NCI-H446 (cell line): ENCODE measurements at places on chromosomes 1 and 21.
A peak's percentile ranks its signal among the peaks of the same experiment; 100 is the strongest.

GRCh38 chr1:58902830-58903513 lies 119.1 kb upstream of the JUN start:
- DNase-seq = no peak

DNA sequence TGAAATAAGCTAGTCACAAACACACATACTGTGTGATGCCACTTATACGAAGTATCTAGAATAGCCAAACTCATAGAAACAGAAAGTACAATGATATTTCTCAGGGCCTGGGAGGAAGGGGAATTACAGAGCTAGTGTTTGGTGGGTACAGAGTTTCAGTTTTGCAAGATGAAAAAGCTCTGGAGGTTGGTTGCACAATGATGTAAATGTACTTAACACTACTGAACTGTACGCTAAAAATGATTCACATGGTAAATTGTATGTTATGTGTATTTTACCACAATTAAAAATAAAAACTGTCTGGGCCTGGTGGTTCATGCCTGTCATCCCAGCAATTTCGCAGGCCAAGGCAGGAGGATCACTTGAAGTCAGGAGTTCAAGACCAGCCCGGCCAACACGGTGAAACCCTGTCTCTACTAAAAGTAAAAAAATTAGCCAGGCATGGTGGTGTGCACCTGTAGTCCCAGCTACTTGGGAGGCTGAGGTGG lies 15.3 kb upstream of the FHAD1 start:
- DNase-seq = no peak

DNA sequence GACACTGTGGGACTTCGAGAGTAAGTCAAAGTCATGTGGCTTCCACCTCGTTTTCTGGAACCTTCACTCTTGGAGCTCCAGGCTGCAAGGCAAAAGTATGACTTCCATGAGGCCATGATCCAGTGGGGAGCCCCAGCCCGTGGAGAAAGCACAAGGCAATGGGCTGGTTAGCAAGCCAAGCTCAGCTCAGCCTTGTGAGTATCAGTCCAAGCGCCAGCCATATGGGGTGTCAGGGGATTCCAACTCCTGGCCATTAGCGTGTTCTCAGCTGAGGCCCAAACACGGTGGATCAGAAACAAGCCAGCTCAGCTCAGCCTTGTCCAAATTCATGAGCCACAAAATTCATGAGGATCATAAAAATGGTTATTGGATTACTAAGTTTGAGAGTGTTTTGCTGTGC lies 261.0 kb downstream of the RHOU start:
- peak; percentile 58 for DNase-seq

DNA sequence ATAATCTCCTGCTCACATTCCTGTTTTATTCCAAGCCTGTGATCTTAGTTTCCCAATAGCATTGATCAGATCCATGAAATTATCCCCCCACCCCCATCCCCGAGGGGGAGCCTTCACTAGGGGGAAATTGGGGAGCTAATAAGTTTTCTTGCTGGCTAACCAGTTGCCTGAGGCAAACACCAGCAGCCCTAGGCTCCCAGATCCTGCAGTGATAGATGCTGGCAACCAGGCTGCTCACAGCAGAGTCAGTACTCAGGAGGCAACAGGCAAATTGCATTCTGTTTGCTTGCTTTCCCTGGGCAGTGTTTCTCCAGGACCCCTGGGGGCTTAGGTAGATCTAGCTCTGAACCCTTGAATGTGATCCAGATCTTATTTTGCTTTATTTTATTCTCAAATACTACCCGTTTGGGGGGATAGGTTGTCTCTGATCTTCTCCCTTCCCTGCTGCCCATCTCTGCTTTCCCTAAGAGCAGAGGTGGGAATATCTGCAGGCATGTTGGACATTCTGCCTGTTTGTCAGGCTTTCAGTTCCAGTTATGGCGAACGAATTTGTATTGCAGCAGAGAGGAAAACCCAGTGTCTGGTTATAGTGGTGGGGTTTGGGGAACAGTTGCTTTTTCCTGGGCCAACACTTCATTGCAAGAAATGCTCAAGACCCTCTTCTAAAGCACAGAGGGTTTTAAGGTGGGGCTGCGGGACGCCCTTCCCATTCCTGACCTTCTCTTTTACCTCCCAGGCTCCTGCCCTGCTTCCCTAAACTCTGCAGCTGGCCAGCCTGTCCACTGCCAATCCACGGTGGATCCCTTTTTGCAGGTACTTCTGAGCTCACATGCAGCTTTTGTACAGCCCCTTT lies 289.8 kb upstream of the PLXNA2 start:
- peak; percentile 29 for DNase-seq

DNA sequence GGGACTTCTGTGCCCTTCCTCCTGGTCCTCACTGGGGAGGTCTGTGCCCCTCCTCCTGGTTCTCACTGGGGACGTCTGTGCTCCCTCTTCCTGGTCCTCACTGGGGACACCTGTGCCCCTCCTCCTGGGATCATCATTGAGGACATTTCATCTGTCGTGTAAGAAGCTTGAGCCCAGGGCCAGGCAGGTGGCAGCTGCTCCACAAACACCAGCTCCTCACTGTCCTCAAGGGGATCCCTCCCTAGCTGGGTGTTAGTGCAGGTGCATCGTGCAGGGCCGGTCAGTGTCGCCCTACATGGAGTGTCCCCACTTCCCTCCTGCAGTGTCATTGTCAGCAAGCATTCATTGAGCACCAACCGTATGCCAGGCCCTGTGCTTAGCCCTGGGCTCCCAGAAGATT lies 312.7 kb downstream of the PTPRU start:
- DNase-seq = no peak

GRCh38 chr1:165645654-165646366 lies 14.8 kb downstream of the MGST3 start:
- no peak for DNase-seq

- no peak for DNase-seq
Observed at GRCh38 chr1:187013582-187014200, 184.9 kb downstream of the PLA2G4A start.

- no peak for DNase-seq
Observed at GRCh38 chr1:37031429-37031828, 2.9 kb downstream of the GRIK3 start.

DNA sequence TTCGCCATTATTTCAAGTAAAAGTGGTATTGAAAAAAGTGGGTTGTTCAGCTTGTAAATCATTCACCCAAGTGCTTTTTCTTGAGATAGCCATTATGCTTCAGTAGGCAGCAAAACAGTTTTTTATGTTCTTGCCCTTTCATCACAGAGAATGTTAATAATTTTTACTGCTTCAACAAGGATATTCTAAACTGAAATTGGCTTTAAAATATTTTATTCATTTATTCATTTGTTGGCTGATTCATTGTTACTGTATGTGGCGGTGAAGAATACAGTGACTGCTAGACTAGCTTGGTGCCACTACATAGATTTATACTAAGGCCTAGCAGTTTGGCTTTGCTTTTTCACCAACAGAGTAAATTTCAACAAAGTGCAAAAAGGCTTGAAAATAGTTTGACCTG lies 121.5 kb downstream of the OLFML2B start:
- DNase-seq = no peak

- no peak for DNase-seq
Observed at GRCh38 chr21:40905251-40905650, 58.3 kb upstream of the DSCAM start.

- no peak for DNase-seq
Observed at GRCh38 chr1:26154750-26155149, 4.1 kb upstream of the FAM110D start.

GRCh38 chr1:6261615-6261995 lies 707 bp upstream of the GPR153 start:
- DNase-seq = no peak

DNA sequence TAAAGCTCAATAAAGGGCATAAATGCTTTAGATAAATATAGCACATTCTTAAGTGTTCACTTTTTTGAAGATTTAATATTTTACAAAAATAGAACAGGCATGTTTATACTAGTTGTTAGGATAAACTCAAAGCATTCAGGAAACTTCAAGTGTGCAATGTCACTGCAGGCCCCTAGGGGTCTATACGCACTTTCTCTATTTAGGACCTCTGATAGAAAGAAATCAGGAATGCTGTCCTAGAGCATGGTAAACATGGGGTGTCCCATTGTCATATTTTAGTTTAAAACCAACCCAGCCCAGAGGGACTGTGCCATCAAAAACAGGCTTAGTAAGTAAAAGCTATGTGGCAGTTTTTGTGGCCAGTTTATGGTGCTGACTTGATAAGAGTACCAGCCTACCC lies 102.2 kb downstream of the BARHL2 start:
- no peak for DNase-seq

GRCh38 chr21:15654171-15654570 lies 75.6 kb upstream of the USP25 start:
- DNase-seq = no peak

DNA sequence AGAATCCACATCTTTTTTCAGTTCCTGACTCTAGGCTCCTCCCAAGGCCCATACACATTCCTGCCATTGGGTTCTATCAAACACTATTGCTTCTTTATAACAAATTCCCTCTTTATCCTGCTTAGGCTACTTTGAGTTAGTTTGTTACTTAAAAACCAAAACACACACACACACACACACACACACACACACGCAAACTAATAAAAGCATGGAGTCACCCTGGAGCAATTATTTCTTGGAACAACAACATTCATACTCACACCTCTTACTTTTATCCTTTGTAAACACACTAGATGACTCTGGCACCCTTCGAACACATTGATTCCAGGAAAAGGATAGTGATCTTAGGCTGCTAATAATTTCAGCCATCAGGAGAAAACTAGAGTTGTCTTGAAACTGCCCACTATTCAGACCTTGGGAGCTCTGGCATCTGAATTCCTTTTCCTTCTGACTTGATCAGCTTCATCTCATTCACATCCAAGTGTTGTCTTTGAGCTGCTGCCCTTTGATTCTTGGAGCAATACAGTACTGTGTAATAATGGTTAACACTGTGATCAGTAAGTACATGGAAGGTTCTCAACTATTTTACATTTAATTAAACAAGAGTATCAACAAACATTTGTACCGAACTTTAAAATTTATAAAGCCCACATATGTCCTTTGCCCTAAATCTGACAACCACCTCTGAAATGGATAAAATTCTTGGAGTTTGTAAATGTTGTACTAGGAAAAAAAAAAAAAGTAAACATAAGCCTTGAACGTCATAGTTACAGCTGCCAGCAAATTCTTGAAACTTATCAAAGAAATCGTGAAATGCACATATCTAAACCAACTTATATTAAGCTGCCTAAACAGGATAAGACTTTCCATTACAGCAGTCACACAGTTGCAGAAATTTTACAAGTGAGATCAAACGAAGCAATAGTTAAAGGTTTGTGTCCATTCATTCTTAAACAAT lies 2.8 kb upstream of the SEC22B start:
- no peak for DNase-seq

DNA sequence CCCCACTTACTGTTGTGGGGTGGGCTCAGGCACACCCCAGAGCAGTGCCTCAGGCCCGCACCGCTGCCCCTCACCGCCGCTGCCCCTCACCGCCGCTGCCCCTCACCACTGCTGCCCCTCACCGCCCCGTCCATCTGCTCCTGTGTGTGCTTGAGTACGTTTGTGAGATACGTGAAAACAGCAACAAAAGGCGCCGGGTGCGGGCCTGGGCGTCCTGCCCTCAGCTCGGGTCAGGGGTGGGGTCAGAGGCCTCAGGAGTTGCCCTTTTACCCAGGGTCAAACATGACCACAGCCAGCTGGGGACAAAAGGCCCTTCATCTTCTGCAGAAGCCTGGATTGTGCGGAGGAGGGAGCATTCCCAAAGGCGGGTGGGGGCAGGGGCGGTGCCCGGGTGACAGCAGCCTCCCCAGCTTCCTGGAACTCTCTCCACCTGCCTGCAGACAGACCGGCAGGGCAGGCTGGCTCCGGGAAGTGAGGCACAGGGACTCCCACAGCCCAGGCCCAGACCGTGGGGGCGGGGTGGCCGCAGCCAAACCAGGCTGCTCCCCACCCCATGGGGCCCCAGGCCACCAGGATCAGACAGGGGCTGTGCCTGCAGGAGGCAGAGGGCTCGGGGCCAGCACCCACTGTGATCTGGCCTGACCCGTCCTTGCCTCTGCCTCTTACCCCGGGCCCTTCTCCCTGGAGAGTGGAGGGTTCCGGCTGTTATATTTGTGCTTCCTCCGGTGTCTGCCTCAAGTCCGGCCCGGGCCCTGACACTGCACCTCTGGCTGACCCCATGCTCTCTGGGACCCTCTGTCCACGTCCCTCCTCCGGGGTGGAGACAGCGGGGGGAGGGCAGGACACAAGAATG lies 2.3 kb upstream of the VWA1 start:
- DNase-seq = no peak

DNA sequence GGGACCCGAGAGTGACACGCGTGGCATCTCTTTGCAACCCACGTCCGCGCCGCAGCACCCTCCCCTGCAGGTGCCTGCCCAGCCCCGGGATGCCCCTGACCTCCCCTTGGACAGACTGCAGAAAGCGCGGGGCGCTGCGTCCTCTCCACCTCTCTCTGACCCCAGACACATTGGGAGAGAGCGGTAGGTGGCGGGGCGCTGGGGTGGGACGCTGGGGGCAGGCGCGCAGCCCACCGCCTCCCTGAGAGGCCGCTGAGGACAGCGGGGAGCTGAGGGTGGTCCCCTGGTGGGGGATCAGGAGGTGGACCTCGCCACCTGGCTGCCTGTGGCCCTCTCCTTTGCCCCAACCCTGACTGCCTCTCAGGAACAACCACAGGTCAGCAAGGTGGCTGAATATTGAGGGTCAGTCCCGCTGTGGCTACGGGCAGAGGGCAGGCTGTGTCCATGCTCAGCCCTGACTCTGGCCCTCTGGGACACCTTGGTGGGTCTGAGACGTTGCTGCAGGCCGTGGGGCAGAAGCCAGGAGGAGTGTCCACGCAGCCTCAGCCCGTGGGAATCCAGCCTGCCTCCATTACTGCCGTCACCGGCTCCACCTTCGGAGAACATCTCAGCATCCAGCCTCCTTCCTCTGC lies 761 bp upstream of the UBE2J2 start:
- no peak for DNase-seq

DNA sequence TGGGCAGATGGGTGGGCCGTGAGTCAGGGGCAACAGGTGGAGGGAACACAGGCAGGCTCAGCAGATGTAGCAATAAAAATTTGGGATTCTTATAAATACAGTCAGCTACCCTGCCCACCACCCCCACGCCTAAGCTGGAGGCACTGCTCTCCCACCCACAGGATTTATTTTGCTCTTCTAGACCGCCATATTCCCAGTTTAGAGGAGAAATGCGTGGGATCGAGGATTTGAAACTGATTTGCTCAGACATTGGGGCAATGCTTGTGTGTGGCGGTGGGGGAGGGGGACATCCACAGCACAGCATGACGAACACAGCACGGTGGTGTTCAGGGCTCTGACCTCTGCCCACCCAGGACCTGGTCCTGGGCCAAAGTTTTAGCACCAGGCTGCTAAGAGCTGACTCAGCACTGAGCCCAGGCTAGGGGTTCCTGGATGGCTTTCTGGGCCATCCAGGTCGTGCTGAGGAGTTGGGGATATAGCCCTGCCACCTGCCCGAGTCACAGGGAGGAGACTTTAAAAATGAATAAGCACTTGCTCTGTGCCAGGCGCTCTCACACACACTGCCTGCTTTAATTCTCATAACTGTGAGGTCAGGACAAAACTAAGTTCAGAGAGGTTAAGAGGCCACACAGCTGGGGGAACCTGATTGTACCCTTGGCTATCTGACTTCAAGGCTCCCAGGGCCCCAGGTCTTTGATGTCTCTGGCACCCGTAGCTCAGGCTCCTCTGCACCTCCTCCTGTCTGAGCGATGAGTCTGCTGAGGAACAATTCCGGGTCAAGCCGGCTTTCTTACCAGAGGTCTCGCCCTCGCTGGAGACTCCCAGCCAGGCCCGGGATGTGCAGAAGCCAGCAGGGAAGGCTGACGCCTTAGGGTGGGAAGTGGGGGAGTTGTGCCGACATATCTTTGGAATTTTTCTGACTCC lies 29.4 kb upstream of the CSF1 start:
- DNase-seq = no peak

GRCh38 chr1:240539769-240540414 lies 72.1 kb downstream of the GREM2 start:
- no peak for DNase-seq
